ENCODE measurements at places on chromosomes 2 and 18. TPM values are rescaled to one million over a fixed set of nuclear protein-coding genes. Genes with fewer than 3 reads are reported as not detected.

WDR12 gene
- total RNA-seq, result 12.9 TPM

AOX1 gene
- total RNA-seq, result 36.7 TPM

ACADL gene
- not detected for total RNA-seq

CSRNP3 gene
- total RNA-seq, result 1.7 TPM

DCDC2C gene
- total RNA-seq, result not detected

HOXD13 gene
- not detected for total RNA-seq

SLC30A3 gene
- total RNA-seq, result 0.34 TPM

GTF3C2 gene
- 37.2 TPM for total RNA-seq

GALNT3 gene
- total RNA-seq, result 0.84 TPM

TMEM200C gene
- 1.5 TPM for total RNA-seq

PTPRN gene
- total RNA-seq, result 9.8 TPM

BCL11A gene
- total RNA-seq, result 0.15 TPM

HOXD8 gene
- total RNA-seq, result not detected

FOXD4L1 gene
- total RNA-seq, result not detected

STK36 gene
- 11.4 TPM for total RNA-seq

SLC5A7 gene
- total RNA-seq, result not detected

PID1 gene
- 5.9 TPM for total RNA-seq

RAPH1 gene
- total RNA-seq, result 6.2 TPM

TMEM247 gene
- total RNA-seq, result not detected

SCYGR4 gene
- not detected for total RNA-seq

AGXT gene
- total RNA-seq, result not detected

DSG1 gene
- not detected for total RNA-seq

BCL2 gene
- total RNA-seq, result 3.9 TPM

R3HDM1 gene
- 11.1 TPM for total RNA-seq

SKOR2 gene
- not detected for total RNA-seq

CXCR4 gene
- total RNA-seq, result not detected

PROM2 gene
- 0.17 TPM for total RNA-seq

NEDD4L gene
- 11.4 TPM for total RNA-seq

C2orf15 gene
- total RNA-seq, result not detected

ZNF638 gene
- total RNA-seq, result 59.7 TPM

TRABD2A gene
- total RNA-seq, result 6.8 TPM

CCNT2 gene
- 7.2 TPM for total RNA-seq

PRKAG3 gene
- total RNA-seq, result not detected

SCYGR6 gene
- total RNA-seq, result not detected

AMER3 gene
- not detected for total RNA-seq

LYPD1 gene
- 0.34 TPM for total RNA-seq

EML6 gene
- under 0.01 TPM for total RNA-seq

MRO gene
- total RNA-seq, result 0.30 TPM

LAMA1 gene
- total RNA-seq, result 6.2 TPM

CAPN14 gene
- under 0.01 TPM for total RNA-seq

ITPRIPL1 gene
- total RNA-seq, result 3.7 TPM

ORC4 gene
- 42.2 TPM for total RNA-seq

KHK gene
- total RNA-seq, result 3.2 TPM
